ENCODE measurements at places on chromosomes 7 and 10.

- no peak for DNase-seq
Measured at GRCh38 chr10:75034131-75034512, 77.3 kb upstream of the SAMD8 start.

- DNase-seq, result no peak
Measured at GRCh38 chr10:101956898-101957297, 99.1 kb downstream of the ARMH3 start.

- DNase-seq, result no peak
Measured at GRCh38 chr10:101565936-101566332, 22.1 kb downstream of the POLL start.

DNA sequence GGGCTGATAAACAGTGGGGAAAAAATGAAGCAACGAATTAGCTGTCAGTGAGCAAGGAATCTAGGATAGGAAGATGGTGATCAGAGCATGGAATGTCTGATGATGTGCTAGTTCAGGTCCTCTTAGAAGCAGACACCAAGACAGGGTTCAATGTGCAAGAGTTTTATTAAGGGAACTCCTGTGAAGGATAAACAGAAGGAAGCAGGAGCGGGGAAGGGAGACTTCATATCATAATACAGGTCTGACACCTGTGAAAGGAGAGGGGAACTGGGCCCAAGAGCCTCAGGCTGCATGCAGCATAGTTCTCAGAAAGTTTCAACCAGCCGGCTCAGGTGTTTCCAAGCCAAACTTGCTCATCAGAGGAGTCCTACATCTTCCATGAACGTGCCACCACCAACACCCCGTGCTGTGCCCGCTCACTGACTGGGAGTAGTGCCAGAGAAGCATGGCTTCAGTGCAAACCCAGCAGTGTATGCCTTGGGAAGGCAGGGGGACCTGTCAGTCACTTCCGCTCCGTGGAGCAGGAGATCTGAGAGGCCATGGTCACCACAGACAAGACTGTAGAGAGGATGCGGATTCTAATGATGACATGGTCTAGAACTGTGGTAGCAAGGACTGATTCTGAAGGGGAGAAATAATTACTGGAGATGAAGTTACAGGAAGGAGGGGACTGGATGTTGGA, 45.8 kb downstream of the ZNF800 start:
- no peak for DNase-seq

DNA sequence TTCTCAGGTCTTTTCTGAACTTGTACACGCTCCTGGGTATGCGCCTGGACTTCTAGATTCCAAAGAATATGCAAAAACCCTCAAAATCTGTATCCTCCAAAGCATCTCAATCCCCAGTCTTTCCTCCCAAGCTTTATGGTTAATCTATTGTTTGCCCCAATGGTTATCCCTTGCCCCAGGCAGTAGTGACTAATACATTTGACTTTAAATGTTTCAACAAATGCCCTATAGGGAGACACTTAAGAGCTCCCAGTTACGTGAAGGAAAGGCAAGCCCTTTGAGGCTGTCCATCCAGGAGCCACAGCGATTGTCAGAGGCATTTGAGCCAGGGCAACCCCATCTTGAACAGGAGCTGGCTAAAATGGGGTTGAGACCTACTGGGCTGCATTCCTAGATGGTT, 12.7 kb upstream of the FOXL3 start:
- no peak for DNase-seq

DNA sequence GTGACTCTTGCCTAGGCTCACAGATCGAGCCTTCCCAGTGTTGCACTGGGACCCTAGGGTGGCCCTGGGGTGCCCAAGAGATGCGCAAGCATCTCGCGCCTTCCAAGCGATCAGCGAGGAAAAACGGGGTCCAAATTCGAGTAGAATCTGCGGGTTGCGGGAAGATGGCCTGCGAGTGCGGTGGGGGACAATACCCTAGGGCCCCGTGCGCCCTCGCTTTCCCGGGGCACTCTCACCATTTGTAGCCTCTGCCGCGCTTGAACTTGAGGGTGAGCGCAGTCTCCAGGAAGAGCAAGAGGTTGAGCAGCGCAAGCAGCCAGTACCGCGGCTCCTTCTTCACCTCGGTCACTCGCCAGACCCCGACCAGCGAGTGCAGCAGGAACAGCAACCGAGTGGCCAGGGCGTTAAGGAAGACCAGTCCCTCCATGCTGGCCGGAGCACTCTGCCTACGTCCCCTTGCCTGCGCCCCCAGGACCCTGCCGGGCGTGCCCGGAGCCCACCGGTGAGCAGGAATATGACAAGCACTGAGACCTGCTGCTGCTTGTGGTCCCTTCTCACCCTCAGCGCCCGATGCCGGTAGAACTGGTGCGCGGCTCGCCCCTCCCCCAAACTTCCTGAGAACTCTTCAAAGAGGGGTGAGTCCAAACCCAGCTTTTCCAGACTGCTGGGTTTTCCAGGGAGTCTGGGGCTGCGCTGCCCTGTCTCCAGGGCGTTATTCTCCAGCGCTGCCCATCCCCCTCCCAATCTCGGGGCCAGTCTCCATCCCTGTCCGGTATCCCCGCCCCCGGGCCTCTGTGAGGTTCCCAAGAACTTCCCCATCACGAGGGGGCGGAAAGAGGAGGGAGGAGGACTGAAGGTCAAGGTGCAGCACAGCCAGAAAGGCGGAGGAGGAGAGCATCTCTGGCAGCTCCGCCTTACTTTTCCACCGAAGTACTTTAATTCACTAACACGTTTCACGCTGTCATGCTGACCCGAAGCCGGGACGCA, at the start of gene TMEM26:
Gene TMEM26 (minus strand): TSS at position 727 of the 987 bp plus-strand sequence. CDS start 300 bp downstream, at position 427.
- no peak for DNase-seq

- no peak for DNase-seq
Measured at GRCh38 chr7:13009517-13009916, 322.1 kb downstream of the ARL4A start.

- DNase-seq, result no peak
Measured at GRCh38 chr7:22189230-22189629, 167.7 kb downstream of the RAPGEF5 start.

DNA sequence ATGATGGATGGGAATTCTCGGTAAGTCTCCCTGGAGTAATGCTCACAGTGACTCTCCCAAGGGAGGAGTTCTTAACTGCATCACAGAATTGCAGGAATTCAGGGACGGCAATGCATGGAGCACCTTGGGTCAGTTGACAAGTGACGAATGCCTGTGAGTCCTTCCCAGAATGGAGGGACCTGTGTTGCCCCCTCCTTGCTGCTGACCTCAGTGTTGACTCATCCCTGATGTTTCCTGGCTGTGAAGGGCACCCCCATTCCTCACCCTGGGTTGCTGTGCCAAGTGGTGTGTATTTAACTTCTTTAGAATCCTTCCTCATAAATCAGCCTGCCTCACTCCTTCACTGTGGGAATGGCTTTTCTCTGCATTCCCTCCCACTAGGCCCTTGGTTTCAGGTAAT, 98.9 kb downstream of the LRMDA start:
- DNase-seq, result no peak

DNA sequence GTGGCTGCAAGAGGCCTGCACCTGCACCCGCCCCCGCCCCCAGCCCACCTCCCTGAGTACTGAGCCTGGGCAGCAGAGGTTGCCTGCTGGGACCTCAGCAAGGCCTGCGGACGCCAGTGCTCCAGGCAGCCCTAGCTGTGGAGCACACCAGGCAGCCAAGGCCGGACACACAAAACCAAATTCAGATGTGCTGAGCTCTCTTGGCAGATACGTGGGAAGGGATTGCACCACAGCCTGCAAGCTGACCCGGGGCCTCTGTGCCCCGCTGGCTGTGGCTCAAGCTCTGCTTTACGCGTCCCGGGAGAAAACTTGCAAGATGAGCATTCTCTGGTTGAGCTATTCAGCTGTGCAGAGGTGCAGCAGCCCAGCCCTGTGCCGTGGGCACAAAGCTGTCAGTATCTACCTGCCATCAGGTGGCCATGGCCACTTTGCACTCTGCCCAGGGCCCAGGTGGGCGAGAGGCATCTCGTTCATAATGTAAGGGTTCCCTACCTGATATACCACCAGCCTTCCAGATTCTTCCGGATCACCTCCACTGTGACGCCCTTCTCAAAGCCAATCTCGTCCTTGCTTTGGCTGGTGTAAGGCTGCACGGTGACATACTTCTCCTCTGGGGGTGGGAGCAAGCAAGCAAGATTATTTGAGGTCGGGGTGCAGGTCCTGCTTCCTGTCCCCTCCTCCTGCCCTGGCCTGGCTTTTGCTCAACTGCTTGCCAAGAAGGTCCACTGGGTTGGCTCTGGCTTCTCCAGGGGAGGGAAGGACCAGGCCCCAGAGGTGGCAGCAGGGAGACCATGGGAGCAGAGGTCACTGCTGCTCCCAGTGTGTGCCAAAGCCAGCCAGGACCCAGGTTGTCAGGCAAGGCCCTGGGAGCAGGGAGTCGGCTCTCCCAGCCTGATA, 123.4 kb downstream of the NEURL1 start:
- DNase-seq, result peak; percentile 61

GRCh38 chr10:3293581-3294431, 121.2 kb upstream of the PITRM1 start:
- no peak for DNase-seq

- DNase-seq, result no peak
Measured at GRCh38 chr7:140592964-140593671, 47.5 kb downstream of the DENND2A start.

DNA sequence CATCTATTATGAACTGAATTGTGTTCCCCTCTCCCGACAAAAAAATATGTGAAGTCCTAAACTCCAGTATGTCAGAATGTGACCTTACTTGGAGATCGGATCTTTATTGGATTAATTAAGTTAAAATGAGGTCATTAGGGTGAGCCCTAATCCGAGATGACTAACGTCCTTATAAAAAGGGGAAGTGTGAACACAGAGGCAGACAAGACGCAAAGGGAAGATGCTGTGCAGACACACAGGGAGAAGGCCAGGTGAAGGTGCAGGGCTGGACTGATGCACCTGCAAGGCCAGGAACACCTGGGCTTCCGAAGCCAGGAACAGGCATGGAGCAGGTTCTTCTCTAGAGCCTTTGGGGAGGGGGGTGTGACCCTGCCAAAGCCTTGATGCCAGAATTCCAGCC, 187.8 kb downstream of the PARD3 start:
- no peak for DNase-seq

- no peak for DNase-seq
Measured at GRCh38 chr10:64303566-64303965, 782.4 kb downstream of the REEP3 start.

- DNase-seq, result peak; percentile 4
Measured at GRCh38 chr7:135260930-135261721, 27.5 kb downstream of the STRA8 start.

GRCh38 chr10:67471022-67471421, 225.0 kb downstream of the CTNNA3 start:
- no peak for DNase-seq

Data from smooth muscle cell of the brain vasculature (primary cell).